ENCODE measurements at places on chromosomes 3 and 15. TPM values are rescaled to one million over a fixed set of nuclear protein-coding genes. Genes with fewer than 3 reads are reported as not detected.
A peak's percentile ranks its signal among the peaks of the same experiment; 100 is the strongest.

GRCh38 chr3:94645790-94646189 lies 582.9 kb downstream of the NSUN3 start:
- H3K27ac ChIP-seq = no peak overlapping the region
- H3K4me3 ChIP-seq = no peak overlapping the region
- no peak for DNase-seq
- H3K36me3 ChIP-seq = no peaks in the 10 kb centered on the region
- H3K4me1 ChIP-seq = no peaks in the 10 kb centered on the region

DNA sequence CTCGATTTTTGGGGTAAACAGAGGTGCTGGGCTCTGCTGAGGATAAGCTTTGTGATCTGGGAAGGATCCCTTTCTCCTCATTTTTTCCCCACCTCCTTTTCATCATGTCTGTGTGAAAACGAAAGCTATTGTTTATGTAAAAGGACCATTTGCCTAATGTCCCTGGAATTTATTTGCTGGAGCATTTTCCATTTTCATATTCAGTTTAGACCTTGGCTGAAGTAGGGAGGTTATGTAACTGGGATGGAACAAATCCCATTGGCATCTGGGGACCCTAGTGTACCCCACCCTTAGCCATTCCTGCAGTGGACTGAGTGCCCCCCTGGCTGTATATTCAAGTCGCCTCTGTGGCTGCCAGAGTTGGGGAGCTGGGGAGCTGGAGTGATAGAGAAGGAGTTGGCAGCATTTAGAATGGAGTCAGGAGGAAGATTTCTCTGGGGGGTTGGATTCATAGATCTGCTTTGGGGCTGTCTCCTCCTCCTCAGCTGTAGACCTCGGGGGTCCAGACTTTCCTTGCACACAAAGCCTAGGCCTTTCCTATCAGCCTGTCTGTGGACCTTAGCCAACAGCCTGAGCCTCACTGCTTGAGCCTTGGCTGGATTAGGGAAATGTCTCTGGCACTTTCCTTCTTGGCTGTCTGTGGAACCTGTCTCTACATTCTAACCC lies 270.4 kb upstream of the CTDSPL start:
- no peaks in the 10 kb centered on the region for H3K36me3 ChIP-seq
- DNase-seq = no peak
- H3K27ac ChIP-seq = peak overlapping the region; percentile 53

DNA sequence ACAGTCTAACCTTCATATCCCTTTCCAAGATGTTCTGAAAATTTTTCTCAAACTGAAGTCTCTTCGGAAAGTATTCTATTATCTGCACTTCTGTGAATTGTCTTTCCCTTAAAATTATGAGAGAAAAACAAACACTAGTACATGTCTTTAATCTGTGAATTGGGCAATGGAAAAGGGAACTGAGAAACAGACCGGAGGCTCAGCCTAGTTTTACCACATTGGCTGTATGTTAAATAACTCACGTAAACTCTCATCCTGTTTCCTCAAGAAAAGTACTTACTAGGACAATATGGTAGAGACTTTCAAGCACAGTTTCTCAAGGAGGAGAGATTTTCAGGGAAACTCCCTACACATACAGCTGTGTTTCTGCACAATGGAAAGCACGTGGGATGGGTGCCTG lies 982.2 kb upstream of the SEMA6D start:
- no peaks in the 10 kb centered on the region for H3K36me3 ChIP-seq
- no peaks in the 10 kb centered on the region for H3K4me1 ChIP-seq

DNA sequence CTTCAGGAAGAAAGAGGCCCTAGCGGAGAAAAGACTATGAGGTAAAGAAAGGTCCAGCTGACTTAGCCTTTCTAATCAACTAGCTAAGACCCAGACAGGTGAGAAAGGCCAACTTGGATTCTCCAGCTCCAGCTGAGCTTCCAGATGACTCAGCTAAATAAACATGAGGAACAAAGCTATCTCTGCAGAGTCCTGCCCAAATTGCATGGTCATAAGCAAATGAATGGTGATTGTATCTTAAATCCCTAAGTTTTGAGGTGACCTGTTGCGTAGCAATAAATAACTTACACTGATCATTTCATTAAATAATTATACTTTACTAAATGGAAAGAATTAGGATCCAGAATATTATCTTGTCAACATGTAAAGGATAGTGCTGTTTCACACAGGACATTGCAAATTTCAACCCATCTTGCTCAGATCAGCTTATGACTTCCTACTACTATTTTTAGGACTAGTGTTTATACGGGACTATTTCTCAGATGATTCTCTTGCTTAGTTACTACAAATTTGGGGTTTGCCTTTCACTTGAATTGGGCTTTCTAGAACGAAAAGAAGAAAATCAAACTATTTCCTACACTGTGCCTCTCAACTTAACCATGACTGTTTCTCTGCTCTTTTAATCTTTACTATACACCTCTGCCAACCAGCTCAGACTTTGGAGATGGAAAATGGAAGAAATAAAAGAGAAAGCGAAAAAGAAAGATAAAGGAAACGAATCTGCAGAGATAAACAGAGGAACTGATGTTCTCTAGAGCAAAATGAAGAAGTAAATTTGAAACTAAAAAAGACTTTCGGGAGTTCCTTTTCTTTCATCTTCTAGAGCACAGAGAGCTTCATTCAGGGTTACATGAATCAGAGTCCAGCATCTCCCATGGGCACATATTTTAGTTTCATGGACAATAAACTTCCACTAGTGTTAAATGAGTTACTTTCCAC lies 6.6 kb upstream of the ADGRG7 start:
- no peaks in the 10 kb centered on the region for H3K27me3 ChIP-seq
- no peaks in the 10 kb centered on the region for H3K36me3 ChIP-seq
- peak overlapping the region; percentile 18 for H3K4me3 ChIP-seq
- H3K4me1 ChIP-seq = peaks cover 20% of the 10 kb centered on the region

DNA sequence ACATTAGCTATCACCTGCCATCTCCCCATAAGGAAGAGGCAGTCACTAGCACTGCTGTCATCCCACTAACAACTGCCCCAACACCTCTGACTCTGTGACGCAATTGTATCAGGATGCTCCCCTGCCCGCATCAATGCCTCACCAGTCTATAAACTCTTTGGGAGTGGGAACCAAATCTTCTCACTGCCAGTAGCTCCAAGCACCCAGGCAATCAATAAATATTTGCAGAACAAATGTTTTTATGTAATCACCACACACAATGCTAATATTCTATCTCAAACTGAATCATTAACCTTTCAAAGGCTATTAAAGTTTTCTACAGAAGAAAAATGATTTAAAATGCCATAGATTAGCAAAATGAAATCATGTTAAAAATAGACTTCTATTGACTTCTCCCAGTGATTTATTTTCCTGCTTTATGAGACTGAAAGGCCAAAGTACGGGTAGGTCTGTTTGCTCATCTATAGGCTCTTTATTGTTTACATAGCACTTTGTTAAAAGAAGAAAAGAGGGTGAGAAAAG lies 131.3 kb downstream of the PLD1 start:
- no peak overlapping the region for H3K27ac ChIP-seq
- DNase-seq = no peak
- H3K36me3 ChIP-seq = no peaks in the 10 kb centered on the region
- H3K4me3 ChIP-seq = no peak overlapping the region

GRCh38 chr3:122975924-122976293 lies 51.7 kb downstream of the SEMA5B start:
- peaks cover 47% of the 10 kb centered on the region for H3K4me1 ChIP-seq
- H3K36me3 ChIP-seq = no peaks in the 10 kb centered on the region
- no peak for DNase-seq

The DAZL gene
- total RNA-seq = not detected

- H3K4me3 ChIP-seq = no peak overlapping the region
- no peaks in the 10 kb centered on the region for H3K27me3 ChIP-seq
- no peaks in the 10 kb centered on the region for H3K36me3 ChIP-seq
- no peak for DNase-seq
Measured at GRCh38 chr3:122103821-122104514, 48.8 kb downstream of the CD86 start.

The GPR149 gene
- total RNA-seq = not detected

Measured in heart left ventricle (tissue), 16 donors.